ENCODE measurements at places on chromosomes 16 and 17. TPM values are rescaled to one million over a fixed set of nuclear protein-coding genes. Genes with fewer than 3 reads are reported as not detected.

Gene RNF222
- total RNA-seq: 12.0 TPM

Gene C16orf54
- total RNA-seq: not detected

Gene TBX21
- not detected for total RNA-seq

DNA sequence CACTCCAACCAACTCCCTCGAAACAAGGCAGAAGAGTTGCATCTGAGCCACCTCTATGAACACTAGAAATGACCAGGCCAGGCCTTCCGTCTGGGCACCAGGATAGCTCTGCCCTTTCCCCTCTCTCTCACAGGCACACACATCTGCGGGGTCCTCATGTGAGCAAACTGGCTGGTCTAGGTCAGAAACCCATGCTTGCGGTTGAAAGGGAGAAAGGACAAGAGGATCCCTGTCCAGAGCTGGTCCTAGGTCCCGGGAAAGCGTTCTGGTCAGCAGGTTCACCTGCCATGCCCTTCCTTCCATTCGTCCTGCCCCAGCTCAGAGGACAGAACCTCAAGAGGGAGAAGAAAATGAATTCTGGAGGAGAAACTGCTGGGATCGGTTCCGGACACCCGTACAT is 2.7 kb downstream of the MNT start:
- DNase-seq: no peak
- no peaks in the 10 kb centered on the region for H3K27me3 ChIP-seq
- H3K27ac ChIP-seq: peak overlapping the region; percentile 99
- H3K36me3 ChIP-seq: no peaks in the 10 kb centered on the region
- H3K4me3 ChIP-seq: peak overlapping the region; percentile 91

- no peaks in the 10 kb centered on the region for H3K27me3 ChIP-seq
- peaks cover 74% of the 10 kb centered on the region for H3K4me1 ChIP-seq
- H3K36me3 ChIP-seq: peaks cover 61% of the 10 kb centered on the region
- H3K27ac ChIP-seq: no peak overlapping the region
Measured at GRCh38 chr17:17815436-17816200, 21.2 kb downstream of the SREBF1 start.

DNA sequence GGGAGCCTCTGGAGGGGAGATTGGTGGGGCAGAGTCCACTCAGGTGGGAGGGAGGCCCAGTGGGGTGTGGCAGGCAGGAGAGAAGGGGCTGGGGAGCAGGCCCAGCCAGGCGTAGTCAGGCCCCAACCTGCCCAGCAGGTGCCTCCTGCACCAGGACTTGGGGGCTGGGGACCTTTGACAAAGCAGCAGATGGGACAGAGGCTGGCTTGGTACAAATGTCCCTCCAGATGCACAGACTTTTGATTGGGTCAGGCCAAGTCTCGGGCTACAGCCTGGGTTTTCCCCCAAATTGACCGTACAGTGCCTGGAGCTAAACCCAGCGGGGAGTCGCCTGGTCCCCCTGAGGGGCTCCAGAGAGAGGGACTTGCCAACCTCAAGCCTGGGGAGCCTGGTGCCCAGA is 411 bp downstream of the GGT6 start:
- no peak for DNase-seq
- H3K36me3 ChIP-seq: no peaks in the 10 kb centered on the region
- H3K27ac ChIP-seq: peak overlapping the region; percentile 50
- peak overlapping the region; percentile 32 for H3K4me3 ChIP-seq

DNA sequence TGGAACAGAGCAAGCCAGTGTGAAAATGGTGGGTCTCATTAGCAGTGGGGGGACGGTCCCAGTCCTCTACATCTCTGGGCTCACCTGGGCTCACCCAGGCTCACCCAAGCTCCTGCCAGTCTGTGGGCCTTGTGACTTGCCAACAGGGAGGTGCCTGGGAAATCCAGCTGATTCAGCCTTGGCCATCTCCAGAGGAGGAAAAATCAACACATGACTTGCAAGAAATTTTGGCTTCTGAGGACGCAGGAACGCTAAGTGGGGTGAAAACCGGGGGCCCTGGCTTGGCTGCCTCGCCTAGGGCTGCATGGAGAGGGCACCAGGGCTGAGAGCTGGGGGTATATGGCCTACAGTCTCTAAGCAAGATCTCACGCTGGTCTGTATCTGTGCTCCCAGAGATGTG is 47.7 kb downstream of the VAC14 start:
- H3K36me3 ChIP-seq: peaks cover 13% of the 10 kb centered on the region
- H3K4me1 ChIP-seq: peaks cover 80% of the 10 kb centered on the region
- H3K27ac ChIP-seq: no peak overlapping the region
- no peak overlapping the region for H3K4me3 ChIP-seq
- no peak for DNase-seq

DNA sequence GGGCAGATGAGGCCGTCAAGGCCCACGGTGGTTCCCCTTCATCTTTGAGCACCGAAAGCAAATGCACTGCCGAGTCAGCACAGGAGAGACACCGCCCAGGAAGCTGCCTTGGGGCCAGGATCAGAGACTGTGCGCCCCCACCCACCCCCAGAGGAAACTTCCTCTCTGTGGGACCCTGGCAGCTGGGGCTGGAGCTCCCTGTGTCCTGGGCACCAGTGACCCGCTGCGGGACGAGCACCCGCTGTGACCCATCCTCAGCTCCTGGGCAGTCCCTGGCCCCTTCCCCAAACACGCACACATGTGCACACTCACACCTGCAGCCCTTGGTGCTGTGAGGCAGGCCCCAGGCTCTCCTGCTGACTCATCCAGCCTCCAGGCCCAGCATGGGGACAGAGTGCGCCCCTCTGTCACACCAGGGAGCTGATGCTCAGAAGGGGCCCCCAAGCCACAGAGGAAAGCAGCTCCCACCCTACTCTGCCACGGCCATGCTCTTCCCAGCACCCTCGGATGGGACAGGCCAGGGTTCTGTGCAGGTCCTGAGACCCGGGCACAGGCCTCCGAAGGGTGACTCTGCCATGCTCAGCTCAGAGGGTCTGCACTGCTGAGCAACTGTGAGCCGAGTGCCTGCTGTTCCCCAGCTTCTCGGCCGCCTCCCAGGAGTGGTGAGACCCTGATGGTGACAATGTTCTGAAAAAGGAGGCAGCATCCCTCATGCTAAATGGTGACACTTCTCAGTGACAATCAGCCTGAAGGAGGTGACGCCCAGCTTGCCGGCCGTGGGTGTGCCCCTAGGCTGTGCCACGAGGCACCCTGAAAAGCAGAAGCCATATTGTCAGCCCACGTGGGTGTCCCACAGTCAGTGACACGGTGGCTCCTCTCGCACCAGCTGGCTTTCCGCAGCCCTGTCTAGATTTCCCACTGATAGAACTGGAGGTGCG is 3.6 kb downstream of the PIEZO1 start:
- H3K36me3 ChIP-seq: peaks cover 2% of the 10 kb centered on the region
- H3K27me3 ChIP-seq: no peaks in the 10 kb centered on the region
- no peak overlapping the region for H3K4me3 ChIP-seq
- DNase-seq: no peak

- no peak overlapping the region for H3K27ac ChIP-seq
- no peaks in the 10 kb centered on the region for H3K36me3 ChIP-seq
- no peak overlapping the region for H3K4me3 ChIP-seq
- H3K4me1 ChIP-seq: peaks cover 61% of the 10 kb centered on the region
- peaks cover 3% of the 10 kb centered on the region for H3K27me3 ChIP-seq
- no peak for DNase-seq
Measured at GRCh38 chr17:31496097-31496496, 104.6 kb downstream of the RAB11FIP4 start.

DNA sequence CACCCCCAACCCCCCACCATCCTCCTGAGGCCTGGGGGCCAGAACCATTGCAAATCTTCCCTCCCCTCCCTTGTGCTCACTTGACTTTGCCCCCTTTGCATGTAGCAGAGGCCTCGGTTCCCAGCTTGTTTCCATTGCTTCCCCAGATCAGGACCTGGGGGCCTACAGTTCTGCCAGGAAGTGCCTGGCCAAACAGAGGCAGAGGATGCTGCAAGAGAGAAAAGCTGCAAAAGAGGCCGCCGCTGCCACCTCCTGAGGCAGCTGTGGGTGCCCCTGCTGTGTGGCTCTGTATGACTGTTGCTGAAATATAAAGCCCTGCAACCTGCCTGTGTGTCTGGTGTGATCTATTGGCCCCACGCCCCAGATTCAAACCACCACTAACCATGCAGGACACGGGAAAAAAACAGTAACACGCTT is 2.3 kb downstream of the NDUFB10 start:
- peaks cover 23% of the 10 kb centered on the region for H3K36me3 ChIP-seq
- H3K27ac ChIP-seq: no peak overlapping the region
- peaks cover 53% of the 10 kb centered on the region for H3K4me1 ChIP-seq
- H3K27me3 ChIP-seq: no peaks in the 10 kb centered on the region

- peaks cover 35% of the 10 kb centered on the region for H3K27me3 ChIP-seq
- no peak overlapping the region for H3K4me3 ChIP-seq
- no peaks in the 10 kb centered on the region for H3K36me3 ChIP-seq
- H3K4me1 ChIP-seq: peaks cover 24% of the 10 kb centered on the region
- no peak for DNase-seq
Measured at GRCh38 chr17:47879028-47879585, 16.9 kb upstream of the SP2 start.

DNA sequence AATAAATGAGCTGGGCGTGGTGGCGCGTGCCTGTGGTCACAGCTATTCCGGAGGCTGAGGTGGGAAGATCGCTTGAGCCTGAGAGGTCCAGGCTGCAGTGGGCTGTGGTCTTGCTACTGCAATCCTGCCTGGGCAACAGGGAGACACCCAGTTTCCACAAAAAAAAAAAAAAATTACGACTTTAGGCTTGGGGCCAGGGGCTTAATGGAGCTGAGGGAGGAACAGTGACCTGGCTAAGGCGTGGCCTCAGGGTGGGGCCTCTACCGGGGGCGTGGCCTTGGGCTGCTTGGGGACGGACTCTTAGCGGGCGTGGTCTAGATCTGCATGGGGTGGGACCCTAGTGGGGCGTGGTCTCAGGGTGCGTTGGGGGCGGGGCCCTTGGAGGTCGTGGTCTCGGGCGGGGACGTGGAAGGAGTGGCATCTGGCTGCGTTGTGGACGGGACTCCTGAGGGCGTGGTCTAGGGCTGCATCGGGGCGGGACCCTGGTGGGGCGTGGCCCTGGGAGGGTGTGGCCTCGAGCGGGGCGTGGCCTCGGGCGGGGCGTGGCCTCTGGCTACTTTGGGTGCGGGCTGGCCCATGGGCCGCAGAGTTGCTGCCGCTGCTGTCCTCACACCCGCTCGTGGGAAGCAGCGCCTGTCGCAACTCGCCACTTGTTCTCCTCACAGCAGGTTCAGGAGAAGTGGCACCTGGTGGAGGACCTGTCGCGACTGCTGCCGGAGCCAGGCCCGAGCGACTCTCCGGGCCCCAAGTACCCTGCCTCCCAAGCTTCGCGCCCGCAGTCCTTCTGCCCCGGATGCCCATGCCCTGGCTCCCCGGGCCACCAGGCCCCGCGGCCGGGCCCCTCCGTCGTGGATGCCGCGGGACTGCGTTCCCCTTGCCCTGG is 5.8 kb upstream of the C17orf99 start:
- peak overlapping the region; percentile 36 for H3K4me3 ChIP-seq
- no peaks in the 10 kb centered on the region for H3K27me3 ChIP-seq
- H3K36me3 ChIP-seq: no peaks in the 10 kb centered on the region
- H3K27ac ChIP-seq: peak overlapping the region; percentile 89
- peak; percentile 97 for DNase-seq
- peaks cover 52% of the 10 kb centered on the region for H3K4me1 ChIP-seq

DNA sequence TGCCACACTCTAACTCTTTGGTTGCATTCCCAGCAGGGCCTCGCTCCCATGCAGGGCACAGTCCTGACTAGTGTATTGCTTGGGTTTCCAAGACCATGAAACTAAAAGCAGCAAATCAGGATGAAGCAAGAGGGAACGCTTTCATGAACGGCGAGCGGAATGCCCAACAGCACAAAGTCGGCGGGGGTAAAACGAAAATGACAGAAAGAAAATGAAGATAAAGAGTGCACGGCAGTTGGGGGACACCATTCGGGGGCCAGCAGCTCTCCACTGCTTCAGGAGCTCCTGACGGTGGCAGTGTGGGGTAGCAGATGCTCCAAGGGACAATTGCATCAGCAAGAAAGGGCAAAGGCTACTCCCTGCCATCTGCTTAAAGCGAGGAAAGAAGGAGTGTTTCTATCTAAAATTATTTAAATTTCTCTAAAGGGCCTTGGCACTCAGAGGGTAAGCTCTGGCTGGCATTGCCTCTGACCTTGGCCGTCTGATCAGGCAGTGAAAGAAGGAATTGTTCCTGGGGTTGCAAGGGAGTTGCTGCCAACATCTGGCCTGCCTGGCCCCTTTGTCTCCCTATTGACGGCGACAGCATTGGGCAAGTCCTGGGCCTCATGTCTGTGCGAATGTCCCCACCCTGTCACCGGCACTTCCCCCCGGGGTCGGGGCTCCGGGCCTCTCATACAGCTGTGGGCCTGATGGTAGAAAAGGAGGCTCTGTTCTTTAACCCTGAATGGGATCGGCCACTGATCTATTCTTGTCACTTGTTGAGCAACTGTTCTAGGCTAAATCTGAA is 138.2 kb downstream of the CMIP start:
- no peaks in the 10 kb centered on the region for H3K36me3 ChIP-seq
- peaks cover 48% of the 10 kb centered on the region for H3K4me1 ChIP-seq
- DNase-seq: no peak

DNA sequence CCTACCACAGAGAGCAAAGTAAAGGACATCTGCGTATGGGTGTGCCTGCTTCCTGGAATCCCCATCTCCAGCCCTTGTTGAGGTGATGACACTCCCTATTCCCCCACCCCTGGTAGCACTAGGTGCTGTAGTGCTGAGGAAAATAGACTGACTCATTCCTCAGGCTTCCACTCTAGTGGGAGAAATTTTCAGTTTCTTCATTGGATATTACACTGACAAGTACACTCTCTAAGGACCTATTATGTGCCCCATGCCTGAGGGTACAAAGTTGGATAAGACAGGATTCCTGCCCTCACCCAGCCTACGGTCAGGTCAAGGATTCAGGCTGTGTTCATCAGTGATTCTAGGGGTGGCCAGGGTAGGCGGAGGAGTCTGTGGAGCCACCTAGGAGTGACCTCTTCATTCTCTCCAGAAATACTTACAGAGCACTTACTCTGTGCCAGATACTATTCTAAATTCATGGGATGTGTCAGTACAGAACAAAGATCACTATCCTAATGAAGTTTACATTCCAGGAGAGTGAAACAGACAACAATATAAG is 4.5 kb upstream of the ZC3H7A start:
- no peak overlapping the region for H3K27ac ChIP-seq
- DNase-seq: no peak
- H3K4me1 ChIP-seq: peaks cover 24% of the 10 kb centered on the region
- no peaks in the 10 kb centered on the region for H3K27me3 ChIP-seq

GRCh38 chr17:66667491-66668030 is 167.4 kb upstream of the CACNG5 start:
- H3K27me3 ChIP-seq: no peaks in the 10 kb centered on the region
- no peaks in the 10 kb centered on the region for H3K4me1 ChIP-seq
- no peak overlapping the region for H3K27ac ChIP-seq
- H3K36me3 ChIP-seq: no peaks in the 10 kb centered on the region

DNA sequence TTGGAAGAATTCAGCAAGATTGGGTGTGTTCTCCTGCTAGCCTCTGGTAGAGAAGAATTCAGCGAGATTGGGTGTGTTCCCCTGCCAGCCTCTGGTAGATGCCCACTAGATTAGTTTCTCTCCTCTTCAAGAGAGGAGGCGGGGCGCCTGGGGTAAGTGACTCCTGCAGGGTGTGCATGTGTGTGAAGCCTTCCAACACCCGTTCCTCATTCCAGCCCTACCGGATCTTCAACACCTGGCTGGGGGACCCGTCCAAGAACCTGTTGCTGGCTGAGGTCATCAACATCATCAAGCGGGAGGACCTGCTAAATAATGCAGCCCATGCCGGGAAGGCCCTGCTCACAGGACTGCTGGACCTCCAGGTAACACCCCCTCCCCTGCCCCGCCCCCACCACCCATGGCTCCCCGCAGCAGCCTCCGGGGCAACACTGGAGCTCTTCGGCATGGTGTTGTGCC is 21.3 kb downstream of the TMEM186 start:
- H3K27ac ChIP-seq: no peak overlapping the region
- no peaks in the 10 kb centered on the region for H3K27me3 ChIP-seq
- peaks cover 40% of the 10 kb centered on the region for H3K36me3 ChIP-seq
- no peak for DNase-seq

Measured in suprapubic skin (tissue), 4 donors.